ENCODE measurements at places on chromosomes 16 and 17.

GRCh38 chr17:27293898-27294688, at the start of gene WSB1:
WSB1 (plus strand) TSS chr17:27294114; CDS start chr17:27294396, 282 bp downstream.
- DNase-seq = peak; percentile 96

- no peak for DNase-seq
Observed at GRCh38 chr17:11140501-11140900, 100.5 kb upstream of the SHISA6 start.

GRCh38 chr17:48363161-48363560, 66.9 kb downstream of the SKAP1 start:
- no peak for DNase-seq

- peak; percentile 31 for DNase-seq
Observed at GRCh38 chr16:84959784-84960417, 51.4 kb downstream of the ZDHHC7 start.

- no peak for DNase-seq
Observed at GRCh38 chr16:3472878-3473595, 22.3 kb downstream of the C16orf90 start.

- DNase-seq = no peak
Observed at GRCh38 chr16:48089053-48089792, 66.6 kb downstream of the ABCC12 start.

- DNase-seq = no peak
Observed at GRCh38 chr16:4081521-4082021, 34.7 kb downstream of the ADCY9 start.

DNA sequence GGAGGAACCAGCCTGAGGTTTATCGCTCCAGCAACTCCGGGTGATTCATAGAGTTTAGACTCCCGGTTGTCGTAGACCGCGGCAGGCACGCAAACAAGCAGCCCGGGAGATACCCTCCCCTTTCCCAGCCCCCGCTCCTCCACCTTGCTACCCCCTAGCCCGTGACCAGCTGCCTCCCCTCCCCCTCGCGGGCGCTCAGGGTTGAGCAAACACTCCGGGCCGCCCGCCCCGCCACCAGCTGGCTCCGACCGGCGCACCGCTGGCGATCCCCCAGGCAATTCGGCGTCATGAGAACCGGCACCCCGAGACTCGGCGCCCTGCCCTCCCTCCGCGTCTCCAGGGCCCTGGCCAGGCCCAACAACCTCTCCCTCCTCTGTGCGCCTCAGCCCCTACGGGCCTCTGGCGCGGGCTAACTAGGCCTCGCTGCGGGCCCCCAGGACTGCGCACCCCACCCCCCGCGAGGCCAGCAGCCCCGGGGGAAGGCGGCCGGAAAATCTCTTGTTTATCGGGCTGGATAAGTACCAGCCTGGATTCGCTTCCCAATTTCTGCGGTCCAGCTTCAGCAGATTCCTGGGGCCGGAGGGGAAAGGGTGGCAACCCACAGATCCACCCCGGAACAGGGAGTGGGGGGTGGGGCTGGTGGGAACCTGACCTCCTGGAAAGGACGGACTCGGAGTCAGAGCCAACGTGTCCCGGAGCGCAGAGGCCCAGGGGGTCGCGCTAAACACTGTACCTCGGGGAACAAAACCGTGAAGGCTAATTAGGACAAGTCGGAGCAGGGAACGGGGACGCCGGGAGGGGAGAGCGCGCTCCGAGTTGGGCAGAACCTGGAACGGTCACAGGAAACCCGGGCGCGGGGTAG, 951 bp upstream of the GPRC5C start:
- DNase-seq = peak; percentile 38

- DNase-seq = peak; percentile 88
Observed at GRCh38 chr17:8163978-8164814, 1.4 kb upstream of the VAMP2 start.

DNA sequence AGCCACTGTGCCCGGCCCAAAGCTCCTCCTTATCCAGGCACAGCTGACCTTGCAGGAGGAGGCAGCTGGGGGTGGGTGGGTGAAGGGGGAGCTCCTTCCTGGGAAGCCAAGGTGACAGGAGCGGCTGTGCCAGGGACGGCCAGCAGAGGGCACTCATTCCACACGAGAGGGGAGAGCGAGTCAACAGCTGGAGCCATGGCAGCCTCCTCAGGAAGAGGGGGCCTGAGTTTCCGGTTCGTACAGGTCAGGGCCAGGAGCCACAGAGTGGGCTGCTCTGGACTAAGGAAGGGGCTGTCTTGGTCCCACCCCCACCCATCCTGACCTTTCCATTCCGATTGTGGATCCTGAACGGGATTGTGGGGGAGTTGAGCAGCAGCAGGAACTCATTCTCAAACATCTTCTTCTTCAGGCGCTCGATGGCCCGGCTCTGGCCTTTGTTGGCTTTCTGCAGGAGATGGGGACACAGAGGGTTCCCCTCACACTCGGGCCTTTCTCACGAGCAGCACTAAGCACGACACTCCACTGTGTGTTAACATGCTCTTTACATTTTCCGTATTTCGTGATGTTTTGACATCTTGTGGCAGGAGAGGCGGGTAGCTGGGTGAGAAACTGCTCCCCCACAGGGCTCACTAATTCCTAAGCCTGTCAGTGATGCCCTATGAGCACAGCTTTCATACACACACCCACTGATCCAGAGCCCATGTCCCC, 61.6 kb downstream of the TIMM22 start:
- peak; percentile 65 for DNase-seq

GRCh38 chr17:80025140-80025539, 10.5 kb downstream of the TBC1D16 start:
- no peak for DNase-seq

DNA sequence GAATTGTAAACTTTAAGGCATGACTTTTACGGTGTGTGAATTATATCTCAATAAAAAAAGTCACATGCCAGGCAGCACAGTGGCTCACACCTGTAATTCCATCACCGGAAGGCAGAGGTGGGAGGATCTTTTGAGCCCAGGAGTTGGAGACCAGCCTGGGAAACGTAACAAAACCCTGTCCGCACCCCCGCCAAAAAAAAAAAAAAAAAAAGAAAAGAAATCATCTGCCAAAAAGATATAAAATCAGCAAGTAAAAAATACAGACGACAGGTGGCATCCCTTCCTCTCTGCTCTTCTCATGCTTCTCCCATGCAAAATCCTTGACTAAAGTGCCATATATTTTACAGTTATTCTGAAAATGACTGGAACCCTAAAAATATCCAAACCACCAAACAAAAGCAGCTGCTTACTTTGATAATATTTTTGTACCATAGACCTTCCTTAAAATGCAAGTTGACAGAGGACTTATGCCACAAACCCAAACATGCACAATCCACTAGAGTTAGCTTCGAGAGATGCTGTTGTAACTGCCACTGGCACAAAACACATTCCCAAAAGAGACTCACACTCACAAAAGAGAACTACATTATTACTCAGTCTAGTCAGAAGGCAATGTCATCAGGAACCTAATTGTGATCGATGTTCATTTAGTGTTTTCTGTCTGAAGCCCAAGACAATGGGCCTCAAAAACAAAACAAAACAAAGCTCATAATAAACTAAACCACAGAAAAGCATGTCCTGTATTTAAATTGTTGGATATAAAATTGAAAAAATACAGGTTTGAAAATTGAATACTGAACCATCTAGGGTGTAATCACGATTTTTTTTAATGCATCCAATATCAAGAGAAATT, 2.4 kb downstream of the CRLF3 start:
- peak; percentile 61 for DNase-seq

GRCh38 chr16:57666353-57667047, 1.6 kb upstream of the ADGRG3 start:
- DNase-seq = no peak

GRCh38 chr16:83420206-83420760, 387.5 kb upstream of the HSBP1 start:
- DNase-seq = peak; percentile 51

DNA sequence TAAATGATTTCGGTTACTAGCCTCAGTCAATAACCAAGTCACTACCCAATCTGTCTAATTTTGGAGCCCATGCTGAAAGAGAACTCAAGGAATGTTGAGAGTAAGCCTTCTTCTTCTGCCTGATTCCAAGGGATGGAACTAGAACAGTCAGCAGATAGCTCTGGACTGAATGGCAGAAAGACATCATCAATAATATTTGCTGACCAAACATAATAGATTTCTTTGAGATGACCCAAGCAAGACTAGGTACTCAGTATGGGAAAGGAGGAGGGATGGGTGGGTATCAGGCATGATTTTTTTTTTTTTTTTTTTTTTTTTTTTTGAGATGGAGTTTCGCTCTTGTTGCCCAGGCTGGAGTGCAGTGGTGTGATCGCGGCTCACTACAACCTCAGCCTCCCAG, 330.1 kb downstream of the CNTNAP4 start:
- no peak for DNase-seq

Data from hematopoietic multipotent progenitor cell treated with erythropoietin and hydrocortisone succinate and interleukin-3 and kit ligand, for 4 days (in vitro differentiated cells).